ENCODE measurements at places on chromosomes 2 and 18.

GRCh38 chr2:239581352-239581901 lies 180.6 kb upstream of the HDAC4 start:
- DNase-seq = no peak

GRCh38 chr2:96423828-96424227 lies 81.3 kb downstream of the NEURL3 start:
- DNase-seq = peak; percentile 45

- peak; percentile 94 for DNase-seq
Measured at GRCh38 chr2:188786368-188786841, 187.8 kb upstream of the COL3A1 start.

DNA sequence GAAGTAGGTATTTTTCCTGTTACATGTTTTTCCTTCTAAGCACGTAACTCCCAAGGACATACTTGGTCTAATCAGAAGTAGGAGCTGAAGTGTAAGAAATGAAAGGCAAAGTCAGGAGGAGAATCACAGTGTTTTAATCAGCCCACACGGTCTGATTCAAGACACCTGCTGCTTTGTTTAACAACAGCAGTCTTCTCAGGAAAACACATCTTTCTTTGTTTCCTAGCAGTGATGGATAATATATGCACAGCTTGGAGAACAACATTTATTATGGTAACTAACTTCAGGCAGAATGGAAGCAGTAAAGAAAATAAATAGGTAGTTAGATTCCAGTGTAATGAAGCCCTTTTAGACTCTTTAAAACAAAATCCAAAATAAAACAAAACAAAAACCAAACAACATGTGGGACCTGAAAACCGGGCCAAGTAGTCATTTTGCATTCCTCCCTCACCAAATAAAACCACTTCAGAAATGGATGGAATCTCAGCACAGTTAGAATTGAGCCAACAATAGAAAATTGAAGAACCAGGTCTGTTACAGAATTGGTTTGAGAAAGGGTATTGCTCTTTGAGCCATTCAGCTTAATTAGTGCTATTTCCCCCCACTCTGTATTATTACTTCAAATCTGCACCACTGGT lies 61.1 kb upstream of the UGP2 start:
- no peak for DNase-seq

Data from HCEC 1CT (cell line).